Heart right ventricle (tissue), 16 donors: ENCODE measurements at places on chromosomes 4 and X.

- no peak for DNase-seq
These were observed 39.9 kb downstream of the CCNG2 start for GRCh38 chr4:77196866-77197265.

- DNase-seq: no peak
These were observed 33.1 kb downstream of the SMIM10L2A start for GRCh38 chrX:135454816-135455215.

DNA sequence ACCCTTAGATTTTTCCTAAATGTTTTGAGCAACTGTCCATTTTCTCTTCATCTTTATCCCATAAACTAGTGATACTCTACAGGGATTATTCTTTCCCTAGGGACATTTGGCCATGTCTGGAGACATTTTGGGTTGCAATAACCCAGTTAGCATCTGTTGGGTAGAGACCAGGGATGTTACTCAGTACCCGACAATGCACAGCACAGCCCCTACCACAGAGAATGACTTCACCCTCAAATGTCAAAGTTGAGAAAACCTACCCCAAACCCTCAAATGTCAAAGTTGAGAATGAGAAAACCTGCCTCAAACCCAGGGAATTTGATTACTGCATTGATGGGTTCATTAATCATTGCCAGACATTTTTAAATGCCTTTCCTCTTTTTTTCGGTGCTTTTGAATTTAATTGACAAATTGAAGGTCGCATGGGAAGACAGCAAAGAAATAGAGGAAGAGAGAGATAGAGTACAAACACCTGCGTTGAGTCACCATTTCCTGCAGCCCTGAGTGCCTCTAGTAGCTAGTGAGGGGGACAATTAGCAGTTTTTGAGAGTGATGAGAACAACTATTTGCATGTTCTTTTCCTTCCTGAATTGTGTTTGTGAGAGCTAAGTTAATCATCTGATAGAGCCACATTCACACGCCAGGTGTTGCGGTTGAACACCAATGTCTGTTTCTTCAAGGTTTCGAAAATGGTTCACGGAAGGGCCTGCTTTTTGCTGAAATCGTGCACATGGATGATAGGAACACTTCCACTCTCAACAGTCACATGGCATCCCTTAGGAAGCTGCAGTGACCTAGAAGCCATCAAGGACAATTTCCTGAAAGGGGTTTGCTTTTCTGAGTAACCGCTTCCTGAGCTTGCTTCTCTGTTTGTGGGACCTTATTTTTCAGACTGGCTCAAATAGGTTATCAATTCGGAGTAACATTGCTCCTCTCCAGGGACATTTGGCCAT, 203.9 kb upstream of the VCX3A start:
- DNase-seq: no peak

DNA sequence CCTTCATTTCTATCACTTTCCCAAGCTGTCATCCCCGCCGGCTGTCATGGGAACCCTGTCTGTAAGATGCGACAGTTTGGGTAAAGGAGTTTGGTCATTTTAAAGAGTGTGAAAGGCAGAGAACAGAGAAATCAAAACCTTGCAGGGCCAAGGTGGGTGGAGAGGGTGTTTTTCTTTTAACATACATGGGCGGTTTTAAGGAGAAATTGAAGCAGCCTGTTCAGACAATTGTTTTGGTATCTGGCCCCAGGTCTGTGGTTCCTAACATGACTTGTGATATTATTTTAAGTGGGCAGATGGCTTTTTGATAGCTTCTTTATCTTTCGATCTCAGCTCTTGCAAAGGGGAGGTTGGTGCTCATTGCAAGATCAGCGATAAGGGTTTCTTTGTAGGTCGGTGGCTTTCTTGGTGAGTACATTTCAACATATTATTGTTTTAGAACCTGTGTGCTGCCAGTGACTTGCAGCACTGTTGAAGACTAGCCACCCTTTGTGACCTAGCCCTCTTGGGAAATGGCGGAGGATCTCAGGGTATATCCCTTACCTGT, 3.7 kb downstream of the PPP1R3F start:
- no peak for DNase-seq

DNA sequence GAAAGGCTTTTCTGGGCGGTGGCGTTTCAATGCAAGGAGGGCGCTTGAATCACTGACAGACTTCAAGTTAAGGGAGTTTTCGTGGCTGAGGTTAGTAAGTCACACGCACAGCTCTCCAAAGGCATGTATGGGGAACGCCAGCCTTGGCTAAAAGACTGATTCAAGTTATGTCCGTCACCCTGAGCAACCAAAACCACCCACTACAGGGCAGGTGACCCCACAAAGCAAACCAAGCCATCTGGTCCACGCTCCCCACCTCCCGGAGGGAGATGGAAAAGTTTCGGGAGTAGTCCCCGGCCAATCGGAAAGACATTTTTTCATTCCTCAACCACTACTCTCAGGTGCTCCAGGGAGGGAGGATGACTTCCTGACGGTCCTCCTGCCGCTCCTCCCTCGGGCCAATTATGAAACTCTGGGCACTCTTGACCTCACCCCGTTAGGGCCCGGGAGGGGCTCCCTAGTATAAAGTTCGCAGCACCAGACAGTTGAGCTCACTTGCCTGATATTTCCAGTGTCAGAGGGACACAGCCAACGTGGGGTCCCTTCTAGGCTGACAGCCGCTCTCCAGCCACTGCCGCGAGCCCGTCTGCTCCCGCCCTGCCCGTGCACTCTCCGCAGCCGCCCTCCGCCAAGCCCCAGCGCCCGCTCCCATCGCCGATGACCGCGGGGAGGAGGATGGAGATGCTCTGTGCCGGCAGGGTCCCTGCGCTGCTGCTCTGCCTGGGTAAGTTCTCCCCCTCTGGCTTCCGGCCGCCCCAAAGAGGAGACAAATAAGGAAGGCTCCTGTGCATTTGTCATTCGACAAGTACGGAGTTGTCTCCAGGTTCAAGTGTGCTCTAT, at the start of gene EREG:
Gene EREG, plus strand, starts transcription at position 494 of the 840 bp plus-strand sequence. Its CDS starts 164 bp downstream, at position 658.
- peak; percentile 6 for DNase-seq

- no peak for DNase-seq
These were observed 31.0 kb upstream of the FAT4 start for GRCh38 chr4:125283707-125284279.

GRCh38 chr4:108796173-108796572, 33.3 kb upstream of the ETNPPL start:
- no peak for DNase-seq

- no peak for DNase-seq
These were observed 123.5 kb downstream of the BCOR start for GRCh38 chrX:39974270-39974669.

- no peak for DNase-seq
These were observed 62.0 kb downstream of the SLAIN2 start for GRCh38 chr4:48403358-48403757.

GRCh38 chr4:106264331-106264728, 51.7 kb downstream of the TBCK start:
- no peak for DNase-seq

- DNase-seq: no peak
These were observed 47.6 kb downstream of the GRK4 start for GRCh38 chr4:3010998-3011397.

DNA sequence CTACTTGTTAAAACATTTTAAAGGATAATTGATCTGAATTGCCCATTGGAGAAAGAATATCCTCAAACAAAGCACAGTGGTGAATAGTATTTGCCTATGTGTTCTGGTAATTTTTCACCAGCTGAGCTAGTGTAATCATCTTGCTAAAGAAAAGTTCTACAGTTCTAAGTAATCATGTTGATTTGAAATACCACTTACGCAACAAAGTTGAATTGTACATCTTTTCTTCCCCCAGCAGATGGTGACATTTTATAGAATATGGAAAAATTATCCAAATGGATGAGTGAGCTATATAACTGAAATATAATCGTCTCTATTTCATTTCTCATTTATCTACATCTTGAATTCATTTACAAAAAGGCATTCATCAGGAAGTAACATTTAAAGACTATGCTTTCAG, 9.7 kb upstream of the ZNF674 start:
- DNase-seq: no peak

DNA sequence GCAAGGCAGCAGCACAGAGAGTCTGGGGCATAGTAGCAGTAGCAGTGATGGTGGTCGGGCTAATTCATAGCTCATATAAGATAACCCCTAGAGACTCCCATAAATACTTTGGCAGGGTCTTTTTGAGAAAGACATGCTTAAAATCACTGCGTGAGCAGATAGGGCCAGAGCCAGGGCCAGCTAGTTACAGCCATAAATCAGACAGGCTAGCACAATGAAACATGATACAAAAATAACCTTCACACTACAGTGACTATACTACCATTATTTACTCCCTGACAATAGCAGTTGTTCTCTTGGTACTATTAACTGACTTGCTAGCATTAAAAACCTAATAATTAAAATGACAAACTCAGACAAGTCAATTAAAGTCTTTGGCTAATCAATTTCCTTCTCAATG, 295.9 kb downstream of the SMARCA1 start:
- DNase-seq: no peak

DNA sequence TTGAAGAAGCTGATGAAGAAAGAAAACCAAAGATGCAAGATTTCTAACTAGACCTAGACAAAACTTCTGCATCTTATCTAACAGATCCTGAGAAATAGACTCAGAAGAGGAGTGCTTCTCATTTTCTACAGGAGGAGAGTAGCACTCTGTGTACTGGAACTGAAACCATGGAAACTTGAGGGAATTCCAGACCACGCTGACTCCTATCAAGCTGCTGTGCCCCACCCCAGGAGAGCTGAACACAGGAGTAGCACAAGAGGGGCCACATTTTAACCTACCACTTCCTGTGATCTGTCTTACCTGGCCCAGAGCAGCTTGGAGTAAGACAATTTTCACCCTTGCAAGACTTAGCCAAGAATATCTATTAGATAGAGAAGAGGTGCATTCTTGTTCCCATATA, 248.9 kb downstream of the SCFD2 start:
- no peak for DNase-seq

- no peak for DNase-seq
These were observed 425.1 kb downstream of the RAB28 start for GRCh38 chr4:13059019-13059418.

GRCh38 chr4:60344908-60345307, 855.2 kb upstream of the ADGRL3 start:
- no peak for DNase-seq
